ENCODE measurements at places on chromosomes 4 and X. TPM values are rescaled to one million over a fixed set of nuclear protein-coding genes. Genes with fewer than 3 reads are reported as not detected.

BEX5 gene
- 0.89 TPM for polyA plus RNA-seq

NDUFA1 gene
- 420 TPM for polyA plus RNA-seq

AGTR2 gene
- polyA plus RNA-seq = not detected

HMX1 gene
- polyA plus RNA-seq = not detected

SAGE1 gene
- polyA plus RNA-seq = not detected

BEX2 gene
- polyA plus RNA-seq = 9.5 TPM

MTMR8 gene
- polyA plus RNA-seq = 2.5 TPM

ZXDA gene
- 1.1 TPM for polyA plus RNA-seq

KANTR gene
- polyA plus RNA-seq = 12.5 TPM

DCK gene
- 9.2 TPM for polyA plus RNA-seq

CLIC2 gene
- 0.89 TPM for polyA plus RNA-seq

CXCR3 gene
- polyA plus RNA-seq = 4.1 TPM

AP1AR gene
- 26.7 TPM for polyA plus RNA-seq

GABRE gene
- polyA plus RNA-seq = 26.6 TPM

PPEF2 gene
- not detected for polyA plus RNA-seq

CT47B1 gene
- polyA plus RNA-seq = not detected

VCX2 gene
- not detected for polyA plus RNA-seq

UGT2A1 gene
- not detected for polyA plus RNA-seq

EREG gene
- 15.4 TPM for polyA plus RNA-seq

GYPB gene
- 0.68 TPM for polyA plus RNA-seq

HTR2C gene
- polyA plus RNA-seq = not detected

ARHGAP36 gene
- polyA plus RNA-seq = 1.3 TPM

HPSE gene
- 2.5 TPM for polyA plus RNA-seq

FAM47C gene
- not detected for polyA plus RNA-seq

F8 gene
- polyA plus RNA-seq = 4.8 TPM

CT55 gene
- polyA plus RNA-seq = not detected

CHST7 gene
- polyA plus RNA-seq = 0.54 TPM

ITM2A gene
- 41.4 TPM for polyA plus RNA-seq

GAB1 gene
- 6.3 TPM for polyA plus RNA-seq

CXXC4 gene
- polyA plus RNA-seq = 1.3 TPM

ATOH1 gene
- polyA plus RNA-seq = 21.3 TPM

RNF113A gene
- polyA plus RNA-seq = 23.2 TPM

TXK gene
- 0.54 TPM for polyA plus RNA-seq

PDE5A gene
- 6.3 TPM for polyA plus RNA-seq

CFAP97 gene
- 7.4 TPM for polyA plus RNA-seq

PKD2 gene
- polyA plus RNA-seq = 21.7 TPM

FAM53A gene
- not detected for polyA plus RNA-seq

SERPINA7 gene
- polyA plus RNA-seq = 1.5 TPM

ZXDB gene
- 8.6 TPM for polyA plus RNA-seq

ART3 gene
- polyA plus RNA-seq = not detected

SLC16A2 gene
- 5.1 TPM for polyA plus RNA-seq

HSFX2 gene
- not detected for polyA plus RNA-seq

TCP11X2 gene
- polyA plus RNA-seq = 0.18 TPM

ABLIM2 gene
- polyA plus RNA-seq = 6.6 TPM

SRD5A3 gene
- 9.8 TPM for polyA plus RNA-seq

STK26 gene
- 10.7 TPM for polyA plus RNA-seq

FDCSP gene
- polyA plus RNA-seq = 15.1 TPM

MAGEA11 gene
- polyA plus RNA-seq = not detected

PDCL2 gene
- not detected for polyA plus RNA-seq

POLN gene
- polyA plus RNA-seq = 1.5 TPM

SSX1 gene
- not detected for polyA plus RNA-seq

KLF8 gene
- polyA plus RNA-seq = not detected

XIAP gene
- 11.6 TPM for polyA plus RNA-seq

TMSB15C gene
- polyA plus RNA-seq = 2.9 TPM

All from small intestine (tissue), 16 donors.